NCI-H1092 treated with DMSO at 0.1 percent for 48 hours (cell line): ENCODE measurements at places on chromosomes 11 and 22.

DNA sequence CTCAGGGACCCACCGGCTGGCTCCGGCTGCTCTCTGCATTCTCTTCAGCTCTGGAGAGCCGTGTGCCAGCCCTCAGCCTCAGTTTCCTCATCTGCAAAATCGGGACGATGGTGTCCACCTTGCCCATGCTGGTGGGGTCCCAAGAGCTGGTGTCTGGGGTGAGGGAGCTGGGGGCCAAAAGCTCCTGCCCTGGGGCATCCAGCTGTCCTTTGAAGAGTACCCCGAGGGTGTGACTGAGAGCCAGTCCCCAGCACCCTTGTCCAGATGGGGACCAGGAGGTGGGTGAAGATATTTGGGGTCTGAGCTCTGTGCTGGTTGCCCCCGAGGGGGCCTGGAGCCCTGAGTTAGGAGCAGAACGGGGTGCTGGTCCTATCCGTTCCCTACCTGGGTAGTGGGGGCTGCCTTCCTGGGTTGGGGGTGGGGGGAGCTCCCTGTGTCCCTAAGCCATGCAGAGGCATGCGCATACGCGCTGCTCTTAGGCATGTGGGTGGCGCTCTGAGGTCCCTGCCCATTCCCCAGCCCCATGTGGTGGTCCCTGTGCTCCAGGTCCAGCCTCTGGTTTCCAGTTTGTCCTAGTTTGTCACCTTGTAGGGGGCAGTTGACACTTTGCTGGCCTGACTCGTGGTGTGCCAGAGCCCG, 4.9 kb downstream of the LRP5 start:
- no peak for DNase-seq

- no peak for DNase-seq
Observed at GRCh38 chr11:10984250-10984649, 126.4 kb upstream of the ZBED5 start.

DNA sequence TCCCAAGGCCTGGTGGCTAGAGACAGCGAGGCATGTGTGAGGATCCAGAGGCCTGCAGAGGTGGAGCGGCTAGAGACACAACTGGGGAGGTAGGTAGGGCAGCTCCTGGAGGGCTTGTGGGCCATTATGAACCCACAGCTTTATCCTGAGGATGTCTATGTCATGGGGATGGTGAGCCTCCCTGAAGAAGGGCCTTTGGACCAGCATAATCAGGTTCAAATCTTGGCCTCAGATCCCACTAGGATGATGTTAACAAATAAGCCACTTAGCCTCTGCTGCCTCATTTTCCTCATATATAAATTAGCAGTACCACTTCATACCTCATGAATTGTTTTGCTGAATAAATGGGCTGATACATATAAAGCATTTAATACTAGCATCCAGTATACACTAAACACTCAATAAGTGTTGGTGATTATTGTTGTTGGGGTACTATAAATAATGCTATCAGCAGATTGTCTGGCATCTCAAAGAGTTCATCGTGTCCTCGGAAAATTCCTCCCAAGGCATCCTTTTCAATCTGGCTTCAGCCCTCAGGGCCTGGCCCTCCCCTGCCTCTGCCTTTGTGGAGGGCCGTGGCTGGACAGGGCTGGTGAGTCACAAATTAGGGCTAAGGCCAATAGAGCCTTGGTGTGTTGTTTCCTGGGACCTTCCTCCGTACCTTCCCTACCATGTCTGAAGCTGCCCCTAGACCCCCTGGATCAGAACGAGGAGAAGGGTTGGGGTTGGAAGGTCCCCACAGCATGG, 30.9 kb upstream of the LRRC32 start:
- no peak for DNase-seq

DNA sequence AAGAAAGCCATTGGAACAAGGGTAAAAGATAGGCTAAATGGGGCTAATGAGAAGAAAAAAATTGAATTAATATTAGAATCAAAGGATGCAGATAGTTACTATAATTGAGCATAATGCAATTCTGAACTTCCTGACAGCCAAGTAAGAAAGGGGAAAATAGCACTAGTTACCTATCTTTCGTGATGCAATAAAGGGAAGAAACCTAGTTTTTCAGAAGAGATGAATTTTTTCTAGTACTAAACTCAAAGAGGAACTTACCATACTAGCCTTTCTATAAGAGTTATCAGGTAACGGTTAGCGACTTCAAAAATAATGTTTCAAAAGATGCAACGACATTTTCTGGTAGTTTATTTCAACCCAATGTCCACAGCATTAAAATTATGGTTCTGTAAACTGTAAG, 8.8 kb upstream of the WT1 start:
- DNase-seq: no peak

DNA sequence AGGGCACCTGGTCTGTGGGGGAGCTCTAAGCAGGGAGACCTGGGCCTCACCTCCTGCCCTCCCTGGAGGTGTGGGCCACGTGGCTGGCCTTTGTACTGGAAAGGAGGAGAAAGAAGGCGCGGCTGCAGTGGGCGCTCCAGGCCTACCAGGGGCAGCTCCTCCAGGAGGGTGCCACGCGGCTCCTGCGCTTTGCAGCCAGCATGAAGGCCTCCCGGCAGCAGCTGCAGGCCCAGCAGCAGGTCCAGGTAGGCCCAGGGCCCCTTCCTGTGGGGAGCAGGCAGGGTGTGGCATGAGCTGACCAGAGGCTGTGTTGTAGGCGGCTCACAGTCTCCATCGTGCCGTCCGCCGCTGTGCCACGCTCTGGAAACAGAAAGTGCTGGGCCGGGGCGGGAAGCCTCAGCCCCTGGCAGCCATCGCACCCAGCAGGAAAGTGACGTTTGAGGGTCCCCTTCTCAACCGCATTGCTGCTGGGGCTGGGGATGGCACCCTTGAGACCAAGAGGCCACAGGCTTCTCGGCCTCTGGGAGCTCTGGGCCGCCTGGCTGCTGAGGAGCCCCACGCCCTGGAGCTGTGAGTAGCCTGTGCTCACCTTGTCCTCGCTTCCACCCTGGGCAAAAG, 48.6 kb downstream of the PISD start:
- no peak for DNase-seq

DNA sequence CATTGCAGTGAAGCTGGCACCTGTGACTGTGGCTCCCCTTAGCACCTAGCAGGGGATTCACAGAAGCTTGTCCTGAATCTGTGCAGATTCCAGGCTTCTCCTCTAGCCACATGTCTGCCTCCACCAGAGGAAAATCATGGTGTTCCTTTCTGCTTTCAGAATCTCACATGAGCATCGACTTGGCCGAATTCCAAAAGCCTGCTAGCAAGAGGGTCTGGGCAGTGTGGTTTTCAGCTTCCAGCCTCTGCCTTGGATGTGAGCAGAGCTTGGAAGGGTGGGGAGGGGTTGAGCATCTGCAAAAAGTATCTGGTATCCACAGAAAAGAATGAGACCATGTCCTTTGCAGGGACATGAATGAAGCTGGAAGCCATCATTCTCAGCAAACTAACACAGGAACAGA, 911.1 kb downstream of the TBC1D22A start:
- no peak for DNase-seq

GRCh38 chr11:131758726-131759125, 388.3 kb downstream of the NTM start:
- no peak for DNase-seq

GRCh38 chr11:75453916-75454655, 21.1 kb upstream of the KLHL35 start:
- no peak for DNase-seq

- DNase-seq: no peak
Observed at GRCh38 chr11:77959434-77959833, 35.0 kb downstream of the INTS4 start.

DNA sequence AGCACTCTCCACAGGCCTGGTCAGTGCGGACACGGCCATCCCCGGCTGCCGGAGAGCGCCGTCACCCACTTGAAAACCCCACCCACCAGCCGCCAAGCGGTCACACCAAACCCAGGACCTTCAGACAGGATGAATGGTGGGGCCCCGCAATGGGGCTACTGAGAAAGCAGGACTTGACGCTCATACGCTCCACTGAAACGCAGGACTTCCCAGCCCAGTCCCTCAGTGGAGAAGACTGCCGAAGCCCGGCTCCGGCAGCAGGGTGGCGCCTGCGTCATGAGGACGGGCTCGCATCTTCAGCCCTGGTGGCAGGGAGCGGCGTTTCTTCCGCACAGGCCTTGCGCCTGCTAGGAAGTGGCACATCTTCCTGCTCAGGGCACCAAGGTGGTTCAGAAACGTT, 15.3 kb upstream of the PHLDA2 start:
- DNase-seq: no peak

GRCh38 chr11:128158860-128159259, 428.5 kb downstream of the ETS1 start:
- no peak for DNase-seq

DNA sequence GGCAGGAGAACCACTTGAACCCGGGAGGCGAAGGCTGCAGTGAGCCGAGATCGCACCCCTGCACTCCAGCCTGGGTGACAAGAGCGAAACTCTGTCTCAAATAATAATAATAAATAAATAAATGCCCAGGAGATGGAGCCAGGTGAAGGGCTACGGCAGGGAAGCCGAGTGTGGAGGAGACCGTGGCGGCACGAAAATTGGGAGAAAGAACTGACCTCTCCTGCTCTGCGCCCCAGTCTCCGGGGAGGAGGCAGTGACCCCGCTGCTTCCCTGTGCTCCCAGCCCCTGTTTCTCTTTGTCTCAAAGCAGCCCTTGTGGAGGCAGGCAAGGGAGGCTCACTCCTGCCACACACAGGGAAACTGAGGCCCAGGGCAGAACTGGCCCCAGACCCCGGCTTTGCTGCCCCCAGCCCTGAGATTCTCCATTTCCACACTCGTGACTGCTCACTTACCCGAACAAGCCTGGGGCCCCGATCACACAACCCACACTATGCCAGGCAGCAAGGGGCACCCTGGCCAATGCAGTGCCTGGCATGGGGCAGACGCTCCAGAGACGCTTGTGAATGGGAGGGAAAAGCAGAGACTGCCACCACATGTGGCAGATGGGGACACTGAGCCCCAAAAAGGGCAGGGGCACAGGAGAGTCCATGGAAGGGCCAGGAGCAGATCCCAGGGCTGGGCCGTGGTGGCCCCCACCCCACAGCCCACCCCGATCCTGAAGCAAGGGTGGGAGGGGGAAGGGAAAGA, 80.4 kb upstream of the PRR5 start:
- no peak for DNase-seq

GRCh38 chr11:15318814-15319213, 204.1 kb downstream of the INSC start:
- DNase-seq: no peak

- DNase-seq: no peak
Observed at GRCh38 chr22:31871480-31871879, 72.9 kb upstream of the YWHAH start.

GRCh38 chr11:1226986-1227550, 4.2 kb downstream of the MUC5B start:
- DNase-seq: no peak

GRCh38 chr11:70468256-70469195, 70.2 kb downstream of the CTTN start:
- no peak for DNase-seq

- peak; percentile 67 for DNase-seq
Observed at GRCh38 chr11:130431331-130431773, 2.9 kb upstream of the ADAMTS8 start.

GRCh38 chr11:45751430-45751829, 53.5 kb upstream of the SLC35C1 start:
- no peak for DNase-seq

DNA sequence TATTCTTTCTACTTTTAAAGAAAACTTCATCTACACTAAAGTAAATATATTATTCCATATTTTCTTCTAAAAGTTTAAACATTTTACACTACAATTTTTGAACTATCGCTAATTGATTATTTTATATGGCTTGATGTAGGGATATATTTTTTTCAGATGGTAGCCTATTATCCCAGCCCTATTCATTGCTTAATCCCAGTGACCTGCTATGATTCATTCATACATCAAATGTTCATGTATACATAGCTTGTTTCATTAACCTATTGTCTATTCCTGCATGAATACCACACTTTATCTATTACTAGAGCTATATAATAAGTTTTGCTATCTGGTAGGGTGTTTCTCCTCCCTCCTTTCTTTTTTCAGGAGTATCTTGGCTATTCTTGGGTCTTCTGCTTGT, 5.0 kb upstream of the ROBO4 start:
- no peak for DNase-seq

DNA sequence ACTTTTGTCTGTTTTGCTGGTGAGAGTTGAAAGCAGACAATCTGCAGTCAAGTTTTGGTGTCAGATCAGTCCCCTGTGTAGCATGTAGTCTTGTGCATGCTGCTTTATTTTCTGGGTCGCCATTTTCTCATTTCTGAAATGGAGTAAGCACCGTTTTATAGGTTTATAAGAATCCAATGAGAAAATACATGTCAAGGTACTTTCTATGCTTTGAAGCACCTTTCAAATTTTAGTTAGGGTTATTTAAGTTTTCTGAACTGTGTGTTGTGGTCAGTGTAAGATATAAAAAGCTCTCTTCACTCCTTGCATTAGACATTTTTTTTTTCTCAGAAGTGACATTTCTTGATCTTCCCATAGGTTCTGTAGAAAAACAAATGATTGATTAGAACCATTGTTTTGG, 283.2 kb downstream of the ETS1 start:
- no peak for DNase-seq

GRCh38 chr22:38065539-38065938, 8.3 kb downstream of the PICK1 start:
- DNase-seq: no peak

GRCh38 chr11:5983443-5983842, 3.3 kb downstream of the OR52L1 start:
- DNase-seq: no peak

GRCh38 chr22:38739300-38740055, 16.3 kb downstream of the SUN2 start:
- DNase-seq: no peak

DNA sequence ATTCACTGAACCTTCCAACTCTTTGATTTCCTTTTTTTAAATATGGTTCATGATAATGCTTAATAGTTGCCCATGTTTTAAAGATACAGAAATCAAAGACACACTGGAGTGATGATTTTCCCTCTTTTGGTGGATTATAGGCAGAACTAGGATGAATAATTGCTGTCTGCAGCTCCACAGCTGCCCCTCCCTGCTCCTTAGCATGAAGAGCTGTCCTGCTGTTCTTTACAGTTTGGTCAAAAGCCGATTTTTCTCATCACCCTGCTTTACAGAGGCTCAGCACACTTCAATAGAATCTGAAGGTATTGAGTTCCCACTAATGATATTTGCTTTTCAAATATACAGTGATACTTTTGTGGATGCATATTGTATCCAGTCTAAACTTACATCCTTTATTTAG, 202.6 kb downstream of the AASDHPPT start:
- DNase-seq: no peak

DNA sequence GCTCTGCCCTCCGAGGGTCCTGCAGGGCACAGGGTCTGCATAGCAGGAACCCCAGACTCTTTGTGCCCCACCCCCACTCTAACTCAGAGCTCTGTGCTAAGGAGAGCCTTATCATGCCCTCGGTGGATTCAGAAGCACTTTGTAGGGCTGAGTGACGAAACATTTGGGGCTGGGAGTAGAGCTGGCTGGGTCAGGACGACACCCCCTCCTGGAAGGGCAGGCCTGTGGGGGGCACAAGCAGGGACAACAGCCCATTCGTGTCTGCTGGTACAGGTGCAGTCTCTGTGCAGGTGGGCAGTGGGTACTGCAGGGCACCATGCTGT, 8.9 kb downstream of the APOBEC3A start:
- DNase-seq: no peak

GRCh38 chr11:119907878-119908572, 179.0 kb upstream of the NECTIN1 start:
- DNase-seq: peak; percentile 83
